MG63 (cell line): ENCODE measurements at places on chromosomes 3 and 15.

DNA sequence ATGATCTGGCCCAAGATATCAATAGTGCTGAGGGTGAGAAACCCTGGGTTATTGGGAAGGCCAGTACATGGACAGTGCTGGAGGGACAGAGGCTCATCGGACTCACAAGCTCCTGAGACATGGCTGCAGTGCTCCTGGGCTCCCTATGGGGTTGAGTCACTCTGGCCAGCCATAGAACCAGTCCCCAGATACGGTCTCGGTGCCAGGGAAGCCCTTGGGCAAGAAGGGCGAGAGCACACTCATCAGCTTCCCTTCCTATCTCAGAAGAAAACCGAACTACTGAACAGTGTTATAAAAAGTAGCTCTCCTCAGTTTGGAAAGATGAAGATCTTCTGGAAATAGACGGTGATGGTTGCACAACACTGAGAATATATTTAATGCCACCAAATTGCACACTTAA, 34.4 kb downstream of the POC1A start:
- no peak for DNase-seq

- no peak for DNase-seq
These were observed 38.3 kb upstream of the ATOSA start for GRCh38 chr15:52717481-52717880.

DNA sequence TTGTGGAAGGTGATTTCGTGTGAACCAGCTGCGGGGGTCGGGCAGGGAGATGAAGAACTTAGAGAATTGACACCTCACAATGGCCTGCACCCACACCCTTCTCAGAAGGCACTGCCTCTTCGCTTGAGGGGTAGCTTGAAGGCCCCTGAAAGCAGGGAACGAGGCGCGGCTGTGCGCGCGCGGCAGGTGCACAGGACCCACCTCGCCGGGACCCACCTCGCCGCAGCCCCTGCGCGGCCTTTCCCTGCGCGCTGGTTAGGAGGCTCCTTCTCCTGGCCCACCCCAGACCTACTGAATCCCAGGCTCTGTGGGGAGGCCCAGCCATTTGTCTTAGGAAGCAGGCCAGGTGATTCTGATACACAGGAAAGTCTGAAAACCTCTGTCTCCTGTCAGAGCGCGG, 46.2 kb upstream of the ATP10A start:
- no peak for DNase-seq

DNA sequence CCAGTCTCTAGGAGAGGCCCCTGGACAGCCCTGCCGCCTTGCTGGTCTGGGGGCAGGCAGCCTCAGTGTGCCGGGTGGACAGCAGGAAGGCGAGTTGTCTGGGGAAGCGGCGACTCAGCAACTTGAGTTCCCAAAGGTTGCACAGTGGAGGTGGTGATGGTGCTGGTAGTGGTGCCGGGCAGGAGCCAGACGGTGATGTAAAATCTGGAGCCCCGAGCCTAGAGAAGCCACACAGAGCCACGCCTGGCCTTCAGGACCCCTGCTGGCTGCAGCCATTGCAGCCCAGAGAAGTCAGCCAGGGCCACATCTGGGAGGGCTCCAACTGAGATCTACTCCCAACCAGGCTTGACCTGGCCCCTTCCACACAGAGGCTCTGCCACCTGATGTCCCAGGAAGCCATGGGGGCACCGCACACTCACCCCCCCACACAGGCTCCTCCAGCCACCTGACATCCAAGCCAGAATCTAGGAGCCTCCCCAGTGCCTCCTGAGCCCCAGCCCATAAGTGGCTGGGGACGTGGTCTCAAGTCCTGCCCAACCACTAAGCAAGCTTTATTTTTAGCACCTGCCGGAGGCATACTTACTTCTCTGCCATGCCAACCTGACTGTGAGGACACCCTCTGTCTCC, 8.8 kb downstream of the C3orf22 start:
- DNase-seq: no peak

DNA sequence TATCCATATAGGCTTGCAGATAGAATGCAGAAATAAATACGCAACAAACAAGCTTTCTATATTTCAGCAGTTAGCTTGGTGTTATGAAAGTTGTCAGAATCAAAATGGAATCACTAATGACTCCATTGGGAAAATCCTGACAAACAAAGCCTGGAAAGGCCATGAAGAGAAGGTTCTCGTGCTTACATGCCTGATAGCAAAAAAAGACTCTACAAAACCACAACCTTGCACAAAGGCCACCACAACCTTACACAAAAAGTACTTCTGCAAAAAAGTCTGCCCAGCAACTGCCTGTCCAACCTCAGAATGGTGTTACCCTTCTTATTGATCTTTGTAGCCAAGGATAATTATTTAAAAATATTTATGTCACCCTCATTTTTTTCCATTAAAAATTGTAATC, 14.4 kb upstream of the PLSCR1 start:
- DNase-seq: no peak

DNA sequence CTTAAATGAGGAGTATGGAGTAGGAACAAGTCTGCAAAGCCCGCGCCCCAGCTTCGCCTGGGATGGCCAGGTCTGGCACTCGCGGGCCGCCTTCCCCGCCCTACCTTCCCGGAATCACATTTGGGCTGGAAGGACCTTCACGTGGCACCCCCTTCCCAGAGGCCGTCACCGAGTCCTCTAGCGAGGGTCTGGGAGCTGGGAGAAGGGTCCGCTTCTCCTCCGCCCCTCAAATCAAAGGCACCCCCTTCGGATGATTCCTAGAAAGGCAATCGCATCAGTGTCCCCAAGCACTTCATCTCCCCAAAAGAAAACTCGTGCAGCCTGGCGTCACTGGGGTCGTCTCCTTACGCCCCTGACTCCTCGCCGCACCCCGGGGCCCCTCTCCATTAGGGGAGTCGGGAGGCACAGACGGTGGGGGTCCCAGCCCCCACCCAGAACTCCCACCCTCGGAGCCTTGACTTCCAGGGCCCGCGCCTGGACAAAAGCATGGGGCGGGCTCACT, 380 bp downstream of the MYLK start:
- DNase-seq: peak; percentile 32

DNA sequence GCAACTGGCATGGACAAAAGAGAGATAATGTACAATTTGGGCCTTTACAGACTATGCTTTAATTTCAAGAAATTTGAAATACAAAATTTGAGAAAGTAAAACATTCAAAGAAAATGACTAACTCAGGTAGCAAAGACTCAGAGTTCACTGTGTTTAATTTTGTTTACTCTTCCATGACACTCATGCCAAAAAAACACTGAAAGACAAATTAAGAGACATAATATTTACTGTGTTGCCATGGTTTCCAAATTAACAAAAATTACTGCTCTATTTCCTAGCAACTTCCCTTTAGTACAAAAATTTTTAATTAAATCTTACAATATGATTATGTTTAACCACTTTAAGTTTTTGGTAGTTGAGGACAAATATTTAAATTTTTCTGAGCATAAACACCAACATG, 29.6 kb downstream of the LRRFIP2 start:
- DNase-seq: no peak

DNA sequence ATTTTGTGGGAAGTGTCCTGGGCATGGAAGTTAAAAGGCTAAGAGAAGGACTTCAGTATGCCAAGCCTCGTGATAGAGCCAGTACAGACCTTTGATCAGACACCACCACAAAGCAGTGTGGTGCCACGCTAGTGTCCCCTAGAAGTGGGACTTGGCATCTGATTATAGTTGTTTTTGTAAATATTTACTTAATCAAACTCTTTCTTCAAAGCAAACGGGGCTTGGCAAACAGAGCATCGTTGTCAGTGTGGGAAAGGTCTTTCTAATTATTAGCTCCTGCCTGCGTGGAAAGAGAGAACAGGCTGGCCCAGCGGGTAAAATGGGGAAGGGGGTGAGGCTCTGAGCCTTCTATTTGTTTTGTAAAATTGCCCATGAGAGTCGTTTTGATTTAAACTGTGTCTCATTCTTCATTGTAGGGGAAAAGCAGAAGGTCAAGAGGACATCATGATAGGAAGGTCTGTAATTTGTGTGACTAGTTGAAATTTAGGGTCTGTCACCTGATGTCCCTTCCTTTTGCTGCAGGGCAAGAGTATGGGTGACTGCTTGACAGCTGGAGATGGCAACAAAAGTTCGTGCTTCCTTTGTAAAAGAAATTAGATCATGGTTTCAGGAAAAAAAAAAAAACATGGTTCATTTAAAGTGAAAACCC, 105.0 kb downstream of the IQCH start:
- DNase-seq: no peak

DNA sequence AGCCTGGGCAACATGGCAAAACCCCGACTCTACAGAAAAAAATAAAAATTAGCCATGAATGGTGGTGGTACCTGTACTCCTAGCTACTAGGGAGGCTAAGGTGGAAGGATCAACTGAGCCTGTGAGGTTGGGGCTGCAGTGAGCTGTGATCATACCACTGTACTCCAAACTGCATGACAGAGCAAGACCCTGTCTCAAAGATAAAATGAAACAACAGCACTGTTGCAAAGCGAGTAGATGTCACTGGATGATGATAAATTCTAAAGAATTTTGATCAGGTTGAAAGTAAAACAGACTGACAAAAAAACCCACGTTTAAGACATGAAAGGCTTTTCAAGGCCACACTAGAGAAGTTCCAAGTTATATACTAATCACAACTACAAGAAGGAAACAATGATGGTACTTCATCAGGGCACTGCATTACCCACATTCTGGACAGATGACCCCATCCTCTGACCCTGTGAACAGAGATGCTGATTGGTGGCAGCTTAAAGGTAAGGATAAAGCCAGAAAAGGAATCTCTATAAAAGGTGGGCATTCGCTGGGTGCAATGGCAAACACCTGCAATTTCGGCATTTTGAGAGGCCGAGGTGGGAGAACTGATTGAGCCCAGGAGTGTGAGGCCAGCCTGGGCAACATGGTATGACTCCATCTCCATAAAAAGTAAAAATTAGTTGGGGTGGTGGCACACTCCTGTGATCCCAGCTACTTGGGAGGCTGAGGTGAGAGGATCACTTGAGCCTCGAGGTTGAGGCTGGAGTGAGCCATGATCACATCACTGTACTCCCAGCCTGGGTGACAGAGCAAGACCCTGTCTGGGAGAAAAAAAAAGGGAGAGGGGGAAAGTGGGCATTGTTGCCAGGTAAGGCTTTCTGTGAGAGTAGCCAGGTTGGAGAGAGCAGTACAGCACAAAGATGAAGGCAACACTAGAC, 59.2 kb downstream of the TBL1XR1 start:
- DNase-seq: no peak

GRCh38 chr15:73518876-73519733, 76.1 kb downstream of the REC114 start:
- no peak for DNase-seq

GRCh38 chr3:174287705-174288104, 571.4 kb upstream of the NAALADL2 start:
- no peak for DNase-seq

DNA sequence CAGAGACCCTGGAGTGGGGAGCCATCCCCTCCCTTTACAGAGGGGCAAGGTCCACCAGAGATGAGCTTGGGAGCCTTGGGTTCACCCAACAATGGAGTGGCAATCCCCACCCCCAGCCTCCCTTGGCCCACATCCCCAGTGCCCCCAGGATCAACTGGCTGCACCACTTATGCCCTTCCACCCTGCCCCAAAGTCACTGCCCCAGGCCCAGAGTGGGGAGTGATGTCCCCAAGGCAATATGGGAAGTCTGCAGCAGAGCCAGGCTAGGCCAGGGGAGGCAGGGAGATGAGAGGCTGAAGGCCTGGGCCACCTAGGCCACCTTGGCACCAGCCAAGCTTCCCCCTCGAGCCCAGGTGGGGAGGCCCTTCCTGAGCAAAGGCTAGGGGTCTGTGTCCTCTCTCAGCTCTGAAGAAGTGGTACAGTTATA, 145.5 kb downstream of the SMAD6 start:
- no peak for DNase-seq

GRCh38 chr15:26260517-26261133, 397.5 kb upstream of the ATP10A start:
- DNase-seq: peak; percentile 9

DNA sequence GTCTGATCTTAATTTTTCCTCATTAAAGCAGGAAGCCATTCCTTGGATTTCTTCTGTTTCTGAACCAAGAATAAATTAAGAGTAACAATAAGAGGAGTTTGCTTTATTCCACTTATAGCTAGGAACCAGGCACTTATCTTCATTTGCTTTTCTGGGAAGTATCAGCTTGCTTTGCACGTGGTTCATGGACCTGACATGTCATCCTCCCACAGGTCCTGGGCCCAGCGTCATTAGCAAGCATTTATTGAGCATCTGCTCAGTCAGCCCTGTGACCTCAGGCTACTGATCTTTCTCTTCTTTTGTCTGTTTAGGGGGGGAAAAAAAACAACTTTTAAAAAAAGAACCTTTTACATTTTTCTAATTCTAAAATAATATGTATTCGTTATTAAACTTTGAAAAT, 34.7 kb upstream of the CRTC3 start:
- DNase-seq: no peak

GRCh38 chr15:31439328-31439727, 112.7 kb downstream of the KLF13 start:
- no peak for DNase-seq

GRCh38 chr3:53382106-53382505, 34.8 kb upstream of the DCP1A start:
- DNase-seq: no peak

- DNase-seq: no peak
These were observed 18.7 kb upstream of the GK5 start for GRCh38 chr3:142244056-142244455.

DNA sequence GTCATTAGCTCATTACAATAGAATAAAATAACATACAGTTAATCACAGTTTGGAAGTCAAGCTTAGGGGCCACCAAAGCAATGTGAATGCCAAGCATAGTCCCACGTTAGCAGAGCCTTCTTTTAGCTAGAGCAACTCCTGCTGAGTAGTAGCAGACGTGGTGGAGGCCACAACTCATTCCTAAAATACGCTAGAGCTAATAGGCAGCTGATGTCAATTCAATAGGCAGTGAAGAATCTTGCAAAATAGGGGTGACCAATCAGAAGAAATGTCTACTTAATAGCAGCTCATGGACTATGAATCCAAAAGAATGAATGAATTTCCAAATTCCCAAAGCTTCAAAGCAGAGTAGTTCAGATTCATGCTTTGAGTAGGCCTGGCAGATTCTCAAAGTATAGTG, 292.9 kb upstream of the RORA start:
- no peak for DNase-seq

- DNase-seq: no peak
These were observed 95.0 kb downstream of the ADCY5 start for GRCh38 chr3:123353850-123354233.

DNA sequence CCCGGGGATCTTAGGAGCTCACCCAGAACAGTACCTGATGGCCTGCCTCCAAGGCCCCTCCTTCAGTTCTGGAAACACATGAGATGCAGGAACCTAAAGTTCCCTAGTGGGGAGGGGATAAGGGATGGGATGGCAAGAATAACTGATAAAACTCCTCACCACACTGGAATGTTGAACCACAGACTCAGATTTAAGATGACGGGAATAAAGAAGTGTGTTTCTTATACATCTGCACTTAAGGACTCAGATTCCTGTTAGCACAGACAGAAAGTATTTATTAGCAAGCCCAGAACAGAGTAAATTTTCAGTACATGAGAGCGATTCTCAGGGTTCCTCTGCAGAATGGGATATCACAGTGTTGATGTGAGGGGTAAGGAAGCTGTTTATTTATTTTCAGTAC, 245.2 kb downstream of the TLE3 start:
- no peak for DNase-seq
